IPS-NIHi11 (cell line): ENCODE measurements at places on chromosomes 3 and 15.

DNA sequence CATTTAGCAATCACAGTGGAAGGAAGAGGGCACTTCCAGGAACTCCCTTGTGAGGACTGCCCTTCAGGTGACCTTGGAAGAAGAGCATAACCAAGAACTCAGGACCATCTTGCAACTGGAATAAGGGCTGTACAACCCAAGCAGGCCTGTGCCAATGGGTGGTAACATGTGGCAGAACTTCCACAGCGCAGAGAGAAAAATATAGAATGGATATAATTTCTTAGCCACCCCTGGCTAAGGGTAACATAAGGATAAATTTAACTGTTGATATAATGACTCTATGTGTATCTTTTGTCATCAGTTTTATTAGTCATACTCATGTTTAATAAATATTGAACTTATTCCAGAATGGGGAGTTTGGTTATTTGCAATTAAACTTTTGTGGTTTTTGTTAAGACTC lies 13.4 kb upstream of the MFSD1 start:
- DNase-seq, result no peak

GRCh38 chr3:102484-102883 lies 94.1 kb upstream of the CHL1 start:
- no peak for DNase-seq

- no peak for DNase-seq
These were observed 59.5 kb upstream of the TIPARP start for GRCh38 chr3:156614642-156615511.

DNA sequence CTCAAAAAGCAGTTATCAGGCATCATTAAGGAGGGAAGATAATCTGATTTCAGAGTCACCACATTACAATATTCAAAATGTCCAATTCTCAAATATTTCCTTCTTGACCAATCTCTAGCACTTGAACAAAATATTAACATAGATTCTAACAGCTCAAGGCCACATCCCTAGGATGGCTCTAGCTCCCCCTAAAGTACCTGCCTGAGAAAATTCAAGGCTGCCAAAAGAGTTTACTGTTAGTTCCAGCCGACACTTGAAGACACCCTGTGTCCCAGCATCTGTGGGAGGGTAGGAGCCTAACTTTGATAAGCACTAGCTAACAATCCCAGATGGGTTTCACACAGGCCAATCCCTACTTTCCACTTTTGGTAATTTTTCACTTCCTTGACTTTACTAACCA lies 10.4 kb downstream of the NSMCE3 start:
- DNase-seq, result no peak

DNA sequence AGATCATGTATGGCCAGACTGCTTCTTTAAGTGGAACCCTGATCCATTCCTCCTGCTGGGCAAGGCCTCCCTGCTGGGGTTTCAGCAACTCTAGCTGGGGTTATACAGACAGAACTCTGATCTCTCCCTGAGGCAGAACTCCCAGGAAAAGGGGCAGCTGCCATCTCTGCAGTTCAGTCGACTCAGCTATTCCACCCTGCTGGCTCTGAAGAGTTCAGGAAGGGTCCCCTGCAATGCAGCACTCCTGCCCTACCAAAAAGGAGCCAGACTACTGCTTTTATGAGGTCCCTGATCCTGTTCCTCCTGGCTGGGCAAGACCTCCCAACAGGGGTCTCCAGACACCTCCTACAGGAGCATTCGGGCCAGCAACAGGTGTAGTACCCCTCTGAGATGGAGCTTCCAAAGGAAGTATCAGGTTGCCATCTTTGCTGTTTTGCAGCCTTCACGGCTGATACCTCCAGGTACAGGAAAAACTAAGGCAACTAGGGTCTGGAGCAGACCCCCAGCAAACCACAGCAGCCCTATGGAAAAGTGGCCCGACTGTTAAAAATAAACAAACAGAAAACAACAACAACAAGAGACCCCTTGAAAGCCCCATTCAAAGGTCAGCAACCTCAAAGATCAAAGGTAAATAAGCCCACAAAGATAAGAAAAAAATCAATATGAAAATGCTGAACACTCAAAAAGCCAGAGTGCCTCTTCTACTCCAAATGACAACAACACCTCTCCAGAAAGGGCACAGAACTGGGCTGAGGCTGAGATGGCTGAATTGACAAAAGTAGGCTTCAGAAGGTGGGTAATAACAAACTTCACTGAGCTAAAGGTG lies 14.2 kb upstream of the CP start:
- no peak for DNase-seq

DNA sequence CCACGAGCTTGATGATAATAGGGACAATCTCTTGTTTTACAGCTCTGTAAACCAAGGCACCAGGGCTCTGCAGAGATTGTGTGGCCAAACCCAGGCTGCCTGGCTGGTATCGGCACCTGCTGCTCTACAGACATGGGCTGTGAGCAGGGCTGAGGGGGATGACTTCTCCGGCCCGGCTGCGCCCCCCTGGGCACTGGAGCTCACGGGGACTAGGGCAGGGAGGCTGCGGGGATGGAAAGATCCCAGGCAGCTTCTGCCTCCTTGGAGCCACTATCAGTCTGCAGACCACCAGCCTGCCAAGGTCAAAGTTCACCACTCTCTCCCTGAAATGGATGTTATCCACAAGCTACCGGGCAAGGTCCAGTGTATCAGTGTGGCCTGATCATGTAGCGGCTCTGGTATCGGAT lies 22.0 kb upstream of the PIGZ start:
- DNase-seq, result peak; percentile 4

GRCh38 chr3:183038757-183039156 lies 58.4 kb upstream of the DCUN1D1 start:
- no peak for DNase-seq

DNA sequence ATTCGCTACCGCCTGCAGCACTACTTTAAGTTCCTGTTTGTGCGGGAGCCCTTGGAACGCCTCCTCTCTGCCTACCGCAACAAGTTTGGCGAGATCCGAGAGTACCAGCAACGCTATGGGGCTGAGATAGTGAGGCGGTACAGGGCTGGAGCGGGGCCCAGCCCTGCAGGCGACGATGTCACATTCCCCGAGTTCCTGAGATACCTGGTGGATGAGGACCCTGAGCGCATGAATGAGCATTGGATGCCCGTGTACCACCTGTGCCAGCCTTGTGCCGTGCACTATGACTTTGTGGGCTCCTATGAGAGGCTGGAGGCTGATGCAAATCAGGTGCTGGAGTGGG lies 995 bp downstream of the CHST14 start:
- DNase-seq, result peak; percentile 58
